ENCODE measurements at places on chromosomes 13 and 19.

DNA sequence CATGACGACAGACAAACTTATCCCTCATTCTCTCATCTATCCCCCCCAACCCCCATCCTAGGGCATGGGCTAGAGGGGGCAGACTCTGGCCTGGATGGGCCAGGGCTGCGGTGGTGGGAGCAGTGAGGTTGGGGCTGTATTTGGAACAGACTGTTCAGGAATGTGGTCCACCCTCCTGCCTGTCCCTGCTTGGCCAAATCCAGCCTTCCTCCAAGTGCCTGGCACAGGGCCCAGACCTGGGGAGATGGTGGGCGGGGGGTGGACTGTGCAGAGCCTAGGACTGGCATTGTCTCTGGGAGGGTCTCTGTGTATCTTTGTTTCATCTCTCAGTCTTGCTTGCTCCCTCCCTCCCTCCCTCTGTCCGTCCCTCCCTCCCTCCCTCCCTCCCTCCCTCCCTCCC, 14.2 kb downstream of the EGLN2 start:
- H3K27me3 ChIP-seq, result no peaks in the 10 kb centered on the region
- H3K27ac ChIP-seq, result no peak overlapping the region
- peaks cover 6% of the 10 kb centered on the region for H3K4me1 ChIP-seq
- no peak overlapping the region for H3K4me3 ChIP-seq
- DNase-seq, result no peak

DNA sequence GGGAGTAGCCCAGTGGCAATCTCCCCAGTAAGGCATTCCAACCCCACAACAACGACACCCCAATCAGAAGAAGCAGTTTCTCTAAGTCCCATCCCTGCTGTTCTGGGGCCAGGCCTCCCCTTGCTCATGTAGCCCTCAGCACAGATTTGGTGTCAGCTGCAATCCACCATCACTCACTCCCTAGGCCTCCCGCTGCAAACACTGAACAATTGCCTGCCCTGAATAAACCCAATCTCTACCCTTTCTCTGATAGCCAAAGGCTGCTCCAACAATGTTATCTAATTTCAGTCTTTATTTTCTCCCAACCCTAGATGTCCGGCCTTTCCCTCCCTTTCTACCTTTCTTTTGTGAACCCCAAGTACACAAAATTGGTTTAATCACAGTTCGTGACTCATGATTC, 5.6 kb upstream of the SOX21 start:
- H3K27ac ChIP-seq, result no peak overlapping the region
- no peak for DNase-seq
- no peaks in the 10 kb centered on the region for H3K36me3 ChIP-seq
- H3K4me3 ChIP-seq, result no peak overlapping the region
- no peaks in the 10 kb centered on the region for H3K4me1 ChIP-seq
- peaks cover 11% of the 10 kb centered on the region for H3K27me3 ChIP-seq

DNA sequence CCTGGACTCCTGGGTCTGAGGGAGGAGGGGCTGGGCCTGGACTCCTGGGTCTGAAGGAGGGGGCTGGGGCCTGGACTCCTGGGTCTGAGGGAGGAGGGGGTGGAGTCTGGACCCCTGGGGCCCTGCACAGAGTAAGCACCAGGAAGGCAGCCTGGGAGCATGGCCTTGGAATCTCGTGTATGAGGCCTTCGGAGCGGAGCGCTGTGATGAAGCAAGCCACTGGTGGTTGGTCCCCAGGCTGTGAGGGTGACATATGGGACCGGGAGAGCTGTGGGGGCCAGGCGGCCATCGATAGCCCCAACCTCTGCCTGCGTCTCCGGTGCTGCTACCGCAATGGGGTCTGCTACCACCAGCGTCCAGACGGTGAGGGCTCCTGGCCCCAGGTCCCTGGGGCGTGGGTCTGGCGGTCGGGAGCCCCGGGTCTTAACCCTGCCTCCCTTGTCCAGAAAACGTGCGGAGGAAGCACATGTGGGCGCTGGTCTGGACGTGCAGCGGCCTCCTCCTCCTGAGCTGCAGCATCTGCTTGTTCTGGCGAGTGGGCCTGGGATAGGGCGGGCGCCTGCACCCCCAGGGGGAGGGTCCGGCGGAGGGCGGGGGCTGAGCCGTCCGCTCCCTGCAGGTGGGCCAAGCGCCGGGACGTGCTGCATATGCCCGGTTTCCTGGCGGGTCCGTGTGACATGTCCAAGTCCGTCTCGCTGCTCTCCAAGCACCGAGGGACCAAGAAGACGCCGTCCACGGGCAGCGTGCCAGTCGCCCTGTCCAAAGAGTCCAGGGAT, 918 bp downstream of the TMEM190 start:
- no peak overlapping the region for H3K27ac ChIP-seq
- no peak for DNase-seq

DNA sequence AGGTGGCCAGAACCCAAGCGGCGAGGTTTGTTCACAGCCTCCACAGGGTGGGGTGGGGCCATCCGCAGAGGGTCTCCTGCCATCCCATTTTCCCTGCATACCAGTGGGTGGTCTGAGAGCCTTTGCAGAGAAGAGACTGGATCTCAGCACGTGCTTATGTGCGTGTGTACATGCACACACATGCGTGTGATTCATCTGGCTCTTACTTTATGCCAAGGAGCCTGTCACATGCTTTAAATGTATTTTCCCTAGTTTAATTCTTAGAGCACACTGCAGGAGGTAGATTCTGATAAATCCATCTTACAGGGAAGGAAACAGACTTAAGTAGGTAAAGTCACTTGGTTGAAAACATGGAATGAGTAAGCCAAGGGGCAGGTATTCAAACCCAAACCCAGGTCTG, 47.1 kb downstream of the CAPN12 start:
- H3K4me3 ChIP-seq, result no peak overlapping the region
- H3K36me3 ChIP-seq, result peaks cover 39% of the 10 kb centered on the region
- no peak for DNase-seq
- peaks cover 34% of the 10 kb centered on the region for H3K4me1 ChIP-seq
- no peak overlapping the region for H3K27ac ChIP-seq

DNA sequence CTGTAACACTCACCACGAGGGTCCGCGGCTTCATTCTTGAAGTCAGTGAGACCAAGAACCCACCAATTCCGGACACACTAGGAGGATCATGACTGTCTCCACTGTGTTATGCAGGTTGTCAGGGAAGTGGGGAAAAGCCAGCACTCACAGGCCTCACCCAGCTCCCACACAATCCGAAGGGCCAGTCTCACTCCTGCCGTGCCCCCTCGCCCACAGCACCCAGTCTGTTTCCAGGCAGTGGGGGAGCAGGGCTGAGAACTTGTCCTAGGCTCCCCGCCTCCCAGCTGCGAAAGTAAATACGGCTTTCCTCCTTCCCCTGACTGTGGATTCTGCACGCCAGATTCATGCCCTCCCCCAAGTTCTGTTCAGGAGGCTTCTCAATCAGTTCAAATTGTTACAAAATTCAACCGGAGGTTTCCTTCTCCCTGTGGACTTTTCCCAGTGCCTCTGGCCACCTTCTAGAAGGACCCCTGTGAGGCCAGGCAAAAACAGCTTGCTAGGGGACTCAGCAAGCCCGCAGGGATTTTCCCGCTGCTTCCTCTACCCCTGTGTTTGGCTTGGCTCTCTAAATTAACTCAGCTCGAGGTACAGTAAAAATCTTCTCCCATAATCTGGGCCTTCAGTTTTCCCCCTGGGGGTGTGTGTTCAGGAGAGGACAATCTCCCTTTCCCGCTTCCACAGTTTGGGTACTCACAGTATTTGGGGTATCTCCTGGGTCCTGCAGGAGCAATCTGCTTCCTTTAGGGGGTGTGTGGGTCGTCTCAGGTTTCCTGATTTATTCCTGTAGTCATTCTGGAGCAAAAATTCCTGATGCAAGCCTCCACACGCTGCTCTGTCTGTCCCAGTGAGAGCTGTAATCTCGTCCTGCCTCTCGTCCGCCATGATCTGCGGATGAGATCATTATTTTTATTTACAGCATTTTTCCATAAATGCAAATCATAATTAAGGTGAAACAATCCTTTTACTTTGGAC, 899.8 kb downstream of the GPC5 start:
- H3K27ac ChIP-seq, result no peak overlapping the region
- H3K4me1 ChIP-seq, result no peaks in the 10 kb centered on the region
- H3K36me3 ChIP-seq, result no peaks in the 10 kb centered on the region
- no peaks in the 10 kb centered on the region for H3K27me3 ChIP-seq
- DNase-seq, result no peak

GRCh38 chr13:73674570-73674969, 459.6 kb downstream of the KLF12 start:
- no peak overlapping the region for H3K27ac ChIP-seq
- no peaks in the 10 kb centered on the region for H3K4me1 ChIP-seq
- no peak for DNase-seq
- H3K36me3 ChIP-seq, result no peaks in the 10 kb centered on the region
- no peaks in the 10 kb centered on the region for H3K27me3 ChIP-seq

GRCh38 chr19:39401070-39401548, 5.5 kb upstream of the ZFP36 start:
- peaks cover 37% of the 10 kb centered on the region for H3K4me1 ChIP-seq
- H3K36me3 ChIP-seq, result peaks cover 3% of the 10 kb centered on the region
- no peak overlapping the region for H3K4me3 ChIP-seq
- DNase-seq, result no peak
- peak overlapping the region; percentile 96 for H3K27ac ChIP-seq

- no peak overlapping the region for H3K27ac ChIP-seq
- H3K27me3 ChIP-seq, result no peaks in the 10 kb centered on the region
- H3K4me1 ChIP-seq, result peaks cover 16% of the 10 kb centered on the region
- no peak for DNase-seq
- peaks cover 20% of the 10 kb centered on the region for H3K36me3 ChIP-seq
- no peak overlapping the region for H3K4me3 ChIP-seq
These were observed 56.9 kb downstream of the MLLT1 start for GRCh38 chr19:6222884-6223283.

DNA sequence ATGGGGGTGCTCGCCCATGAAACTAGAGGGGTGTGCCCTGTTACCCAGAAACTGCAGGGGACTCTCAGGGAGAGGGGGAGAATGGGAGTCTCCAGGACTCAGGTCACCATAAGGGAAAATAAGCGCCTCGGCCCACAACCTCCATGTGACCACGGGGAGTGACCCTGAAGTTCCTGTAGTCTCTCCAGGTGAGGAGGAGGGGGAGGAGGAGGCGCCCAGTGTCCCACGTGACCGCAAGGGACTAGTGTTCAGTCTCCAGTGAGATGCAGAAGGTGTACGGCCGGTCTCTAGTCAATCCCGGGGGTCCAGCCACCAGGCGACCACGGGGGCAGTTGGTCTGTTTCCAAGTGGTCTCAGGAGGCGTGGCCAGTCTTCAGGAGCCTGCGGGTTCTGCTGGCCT, 16.0 kb downstream of the TM6SF2 start:
- H3K27ac ChIP-seq, result no peak overlapping the region
- H3K4me3 ChIP-seq, result no peak overlapping the region
- H3K4me1 ChIP-seq, result no peaks in the 10 kb centered on the region
- no peaks in the 10 kb centered on the region for H3K36me3 ChIP-seq
- DNase-seq, result no peak

DNA sequence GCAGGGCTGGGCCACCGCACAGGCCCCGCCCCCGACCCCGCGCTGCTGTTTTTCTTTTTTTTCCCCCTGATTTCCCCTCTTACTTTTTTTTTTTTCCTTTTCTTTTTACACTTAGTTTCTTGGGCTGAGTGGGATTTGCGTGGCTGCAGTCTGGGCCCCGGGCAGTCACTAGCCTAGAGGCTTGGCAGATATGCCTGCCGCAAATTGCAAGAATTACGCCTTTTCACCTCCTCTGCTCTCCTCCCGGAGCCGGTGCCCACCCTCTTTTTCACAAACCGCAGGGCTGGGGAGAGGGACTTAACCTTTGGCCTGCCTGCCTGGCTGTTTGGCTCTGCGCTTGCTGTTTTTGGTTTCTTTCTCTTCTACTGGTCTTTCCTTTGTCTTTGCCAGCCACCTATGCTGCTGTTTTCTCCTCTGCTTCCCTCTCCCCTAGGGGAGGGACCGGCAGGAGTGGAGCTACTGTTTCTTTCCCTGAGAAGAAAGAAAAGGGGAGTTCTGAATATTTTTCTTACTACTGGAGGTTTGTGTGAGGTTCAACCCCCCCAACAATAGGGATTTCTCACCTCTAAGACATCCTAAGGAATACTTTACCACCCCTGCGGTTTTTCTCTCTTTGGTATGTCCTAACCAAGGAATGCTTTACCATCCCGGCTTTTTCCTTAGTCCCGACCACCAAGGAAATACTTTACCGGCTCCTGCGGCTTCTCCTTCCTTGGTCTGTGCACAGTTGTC, 11.0 kb downstream of the ZNF552 start:
- H3K36me3 ChIP-seq, result no peaks in the 10 kb centered on the region
- no peaks in the 10 kb centered on the region for H3K4me1 ChIP-seq
- peak overlapping the region; percentile 73 for H3K4me3 ChIP-seq
- no peaks in the 10 kb centered on the region for H3K27me3 ChIP-seq
- H3K27ac ChIP-seq, result peak overlapping the region; percentile 85
- DNase-seq, result peak; percentile 99

DNA sequence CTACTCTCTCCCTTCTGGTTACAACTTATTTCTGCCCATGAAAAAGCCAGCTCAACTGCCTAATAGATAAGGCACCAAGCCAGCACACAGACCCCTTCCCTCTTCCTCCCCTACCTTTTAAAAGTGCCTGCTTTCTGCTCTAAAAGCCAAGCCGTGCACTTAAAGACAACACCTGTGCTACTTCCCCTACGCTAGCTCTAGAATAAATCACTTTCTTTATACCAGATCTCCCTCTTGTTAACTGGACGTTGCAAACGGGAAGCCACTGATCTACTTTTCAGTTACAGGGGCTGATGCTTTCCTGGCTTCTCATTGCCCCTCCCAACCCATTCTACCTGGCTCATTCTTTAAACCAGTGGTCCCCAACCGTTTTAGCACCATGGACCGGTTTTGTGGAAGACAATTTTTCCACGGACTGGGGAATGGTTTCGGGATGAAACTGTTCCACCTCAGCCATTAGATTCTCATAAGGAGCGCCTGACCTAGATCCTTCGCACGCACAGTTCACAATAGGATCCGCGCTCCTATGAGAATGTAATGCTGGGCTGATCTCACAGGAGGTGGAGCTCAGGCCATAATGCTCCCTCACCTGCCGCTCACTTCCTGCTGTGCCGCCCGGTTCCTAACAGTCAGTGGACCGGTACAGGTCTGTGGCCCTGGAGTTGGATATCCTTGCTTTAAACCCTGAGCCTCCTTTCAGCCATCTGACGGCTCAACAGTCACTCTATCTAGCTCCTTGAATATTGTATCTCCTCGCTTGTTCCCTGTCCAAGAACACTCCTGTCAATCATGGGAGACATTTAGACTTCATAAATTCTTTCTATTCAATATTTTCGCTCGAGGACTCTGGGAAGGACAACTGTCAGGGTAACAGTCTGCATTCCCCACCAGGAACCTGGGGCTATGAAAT, 841 bp upstream of the ZNF223 start:
- no peak for DNase-seq
- H3K36me3 ChIP-seq, result peaks cover 2% of the 10 kb centered on the region
- no peaks in the 10 kb centered on the region for H3K4me1 ChIP-seq

- peak; percentile 73 for DNase-seq
- no peak overlapping the region for H3K27ac ChIP-seq
- H3K27me3 ChIP-seq, result peaks cover 3% of the 10 kb centered on the region
- no peaks in the 10 kb centered on the region for H3K4me1 ChIP-seq
- no peaks in the 10 kb centered on the region for H3K36me3 ChIP-seq
- H3K4me3 ChIP-seq, result no peak overlapping the region
These were observed 33.9 kb upstream of the SEMA6B start for GRCh38 chr19:4593409-4593851.

- H3K4me3 ChIP-seq, result peak overlapping the region; percentile 59
- peaks cover under 1% of the 10 kb centered on the region for H3K27me3 ChIP-seq
- H3K36me3 ChIP-seq, result no peaks in the 10 kb centered on the region
These were observed 16.0 kb upstream of the COLGALT1 start for GRCh38 chr19:17539238-17540117.

- H3K27ac ChIP-seq, result no peak overlapping the region
- H3K36me3 ChIP-seq, result no peaks in the 10 kb centered on the region
- no peaks in the 10 kb centered on the region for H3K4me1 ChIP-seq
- H3K27me3 ChIP-seq, result no peaks in the 10 kb centered on the region
- no peak for DNase-seq
- H3K4me3 ChIP-seq, result no peak overlapping the region
These were observed 4.9 kb downstream of the RCBTB2 start for GRCh38 chr13:48527955-48528354.

GRCh38 chr19:3849092-3849491, 19.7 kb downstream of the ZFR2 start:
- H3K4me1 ChIP-seq, result peaks cover 3% of the 10 kb centered on the region
- DNase-seq, result no peak
- H3K27ac ChIP-seq, result no peak overlapping the region
